RKO (cell line): ENCODE measurements at places on chromosomes 1 and 21.

DNA sequence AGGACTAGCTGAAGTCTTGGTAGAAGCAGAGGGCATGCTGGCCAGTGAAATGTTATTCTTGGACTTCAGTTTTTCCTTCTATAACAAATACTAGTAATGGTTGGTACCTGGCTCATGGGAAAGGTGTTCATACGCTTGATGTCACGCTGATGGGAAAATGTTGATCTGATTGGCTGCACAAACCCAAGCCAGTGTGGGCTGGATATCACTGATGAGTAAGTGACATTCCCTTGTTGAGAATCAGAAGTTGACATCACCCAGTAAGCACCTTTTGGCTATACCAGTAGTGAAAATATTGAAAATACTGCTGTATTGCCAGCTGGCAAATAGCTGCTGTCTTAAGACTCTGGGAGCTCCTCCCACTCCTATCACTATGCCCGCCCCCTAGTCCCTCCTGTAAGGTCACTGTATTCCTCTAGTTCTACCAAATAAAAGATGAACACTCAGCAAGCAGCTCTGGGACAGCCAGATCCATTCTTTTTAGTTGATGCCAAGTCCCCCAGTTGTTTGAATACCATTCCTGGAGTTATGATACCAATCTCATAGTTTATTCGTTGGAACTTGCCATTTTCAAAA, 168.2 kb downstream of the GRIK1 start:
- DNase-seq, result peak; percentile 4

DNA sequence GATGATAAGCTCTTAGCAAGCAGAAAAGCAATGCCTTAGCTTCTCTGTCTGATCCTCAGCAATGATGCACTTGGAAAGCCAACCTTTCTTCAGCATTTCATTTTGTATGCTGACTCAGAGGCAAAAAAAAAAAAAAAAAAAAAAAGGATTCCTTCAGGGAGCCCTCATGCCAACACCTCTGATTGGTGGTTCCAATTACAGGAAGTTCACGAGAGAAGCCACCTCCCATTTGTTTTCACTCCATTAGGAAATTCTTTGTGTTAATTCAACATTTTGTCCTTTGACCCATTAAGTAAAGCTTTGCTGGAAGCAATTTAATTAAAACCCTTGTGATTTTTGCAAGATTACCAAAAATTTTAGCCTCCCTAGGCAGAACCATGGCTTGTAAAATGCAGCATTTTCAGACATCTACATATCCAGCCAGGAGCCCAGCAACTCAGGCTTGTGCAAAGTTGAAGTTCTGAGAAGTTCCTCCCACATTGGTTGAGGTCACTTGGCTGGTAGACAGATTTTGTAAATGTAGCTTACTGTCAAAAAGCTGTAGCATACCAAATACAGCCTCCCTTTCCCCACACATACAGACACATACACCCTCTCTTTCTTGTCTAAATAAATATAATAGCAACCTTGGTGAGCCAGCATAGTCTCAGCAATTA, 27.1 kb upstream of the VTCN1 start:
- DNase-seq, result no peak

DNA sequence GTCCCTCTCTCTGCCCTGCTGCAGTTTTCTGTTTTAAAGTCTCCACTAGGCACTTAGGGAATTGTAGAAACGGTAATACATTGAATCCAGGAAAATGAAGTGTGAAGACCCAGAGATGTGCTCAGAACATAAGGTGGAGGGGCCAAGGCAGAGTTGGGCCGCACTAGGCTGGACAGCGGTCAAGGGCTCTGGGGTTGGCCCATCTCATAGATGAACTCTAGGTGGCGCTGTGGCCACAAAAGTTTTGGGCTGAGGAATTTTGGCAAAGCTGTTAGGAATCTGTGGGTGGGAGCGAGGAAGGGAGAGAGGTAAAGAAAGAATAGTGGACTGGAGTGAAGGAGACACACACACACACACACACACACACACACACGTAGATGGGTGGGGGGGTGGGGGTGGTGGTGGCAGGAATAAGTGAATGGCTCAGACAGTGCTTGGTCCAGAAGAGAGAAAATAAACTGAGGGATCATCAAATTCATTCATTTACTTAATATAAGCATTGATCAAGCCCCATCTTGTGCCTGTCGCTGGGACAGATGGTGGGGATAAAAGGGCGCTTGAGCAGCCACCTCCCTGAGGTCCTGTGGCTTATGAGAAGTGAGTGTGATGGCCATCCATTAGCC, 258.5 kb downstream of the TRABD2B start:
- DNase-seq, result peak; percentile 12

GRCh38 chr1:155081472-155082300, 3.0 kb downstream of the EFNA3 start:
- no peak for DNase-seq

DNA sequence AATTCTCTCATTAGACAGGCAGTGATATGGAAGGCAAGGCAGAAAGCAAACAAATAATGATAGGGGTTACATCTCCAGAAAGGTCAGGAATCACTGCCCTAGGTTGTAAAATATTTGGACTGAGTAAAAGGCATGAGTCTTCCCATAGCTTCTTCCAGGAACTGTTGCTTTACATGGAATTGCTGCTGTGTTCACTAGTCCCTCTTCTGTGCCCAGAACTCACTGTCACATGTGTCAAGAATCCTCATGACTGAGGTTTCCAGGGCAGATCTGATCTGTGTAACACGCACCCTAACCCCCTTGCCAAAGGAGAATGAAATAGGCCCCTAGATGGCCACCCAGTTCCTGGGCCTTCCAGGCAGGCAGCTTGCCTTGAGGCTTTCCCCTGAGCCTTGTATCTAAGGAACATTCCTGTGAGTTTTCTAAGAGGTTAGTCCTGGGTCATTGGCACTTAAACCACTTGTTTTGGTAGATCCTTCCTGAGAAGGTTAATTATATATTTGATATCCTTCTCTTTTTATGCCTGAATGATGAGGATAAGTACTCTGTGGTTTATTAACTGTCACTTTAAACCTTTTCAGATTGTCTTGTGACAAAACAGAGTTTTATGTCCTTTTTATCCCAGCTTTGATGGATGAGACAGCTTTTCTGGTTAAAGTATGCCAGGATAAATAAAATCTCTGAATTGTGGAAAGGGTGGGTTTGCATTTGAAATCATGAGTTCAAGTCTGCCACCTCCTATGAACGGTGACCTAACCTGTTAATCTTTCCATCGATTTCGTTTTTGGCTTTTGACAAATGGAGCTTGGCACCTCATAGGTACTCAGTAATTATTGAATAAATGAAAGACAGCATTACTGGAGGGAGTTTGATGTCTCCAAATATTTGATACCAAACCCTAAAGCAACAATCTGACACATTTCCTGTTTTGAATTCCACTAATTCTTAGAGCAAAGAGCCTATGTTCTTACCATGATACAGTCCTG, 163.3 kb downstream of the DHRS3 start:
- DNase-seq, result no peak

DNA sequence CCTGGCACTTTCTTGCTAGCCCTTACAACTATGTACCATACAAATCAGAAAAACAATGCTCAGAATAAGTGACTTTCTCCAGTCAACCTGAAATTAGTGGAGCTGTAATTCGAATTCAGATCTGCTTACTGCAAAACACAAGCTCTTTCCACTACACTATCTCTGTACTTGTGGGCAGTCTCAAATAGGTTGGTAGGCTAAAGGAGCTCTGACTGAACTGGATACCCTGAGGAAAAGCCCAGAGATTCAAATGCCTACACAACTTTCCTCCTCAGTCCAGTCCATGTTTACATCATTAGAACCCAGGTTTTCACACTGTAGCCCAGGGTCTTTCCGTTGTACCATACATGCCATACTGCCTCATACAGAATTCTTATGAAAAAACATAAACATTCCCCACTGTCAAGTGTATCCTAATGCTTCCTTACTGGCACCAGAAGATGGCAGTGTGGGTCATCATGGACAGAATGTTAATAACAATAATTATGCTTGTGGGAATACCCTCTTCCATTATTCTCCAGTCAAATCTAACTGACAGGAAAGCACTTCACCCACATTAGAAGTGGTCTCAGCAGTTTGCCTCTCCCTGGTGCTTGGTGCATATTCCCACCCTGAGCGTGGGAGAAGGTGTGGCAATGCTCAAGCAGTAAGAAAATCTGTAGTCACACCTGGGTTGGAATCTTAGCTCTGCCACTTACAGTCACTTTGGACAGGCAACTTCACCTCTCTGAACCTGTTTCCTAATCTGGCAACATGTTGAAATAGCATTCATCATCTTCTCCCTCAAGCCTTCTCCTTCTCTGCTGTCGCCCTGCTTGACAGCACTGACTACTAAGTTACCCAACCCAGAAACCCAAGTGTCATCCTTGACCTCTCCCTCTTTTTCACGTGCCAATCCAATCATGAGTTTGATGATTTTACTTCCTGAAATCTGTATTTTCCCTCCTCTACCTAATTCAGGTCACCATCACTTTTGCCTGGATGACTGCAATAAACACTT, 14.4 kb upstream of the ZFYVE9 start:
- DNase-seq, result peak; percentile 81

GRCh38 chr1:199909137-199909536, 118.4 kb upstream of the NR5A2 start:
- no peak for DNase-seq

GRCh38 chr1:154752273-154753030, 117.6 kb downstream of the KCNN3 start:
- no peak for DNase-seq

GRCh38 chr1:78132948-78133322, 87.2 kb downstream of the GIPC2 start:
- DNase-seq, result no peak

DNA sequence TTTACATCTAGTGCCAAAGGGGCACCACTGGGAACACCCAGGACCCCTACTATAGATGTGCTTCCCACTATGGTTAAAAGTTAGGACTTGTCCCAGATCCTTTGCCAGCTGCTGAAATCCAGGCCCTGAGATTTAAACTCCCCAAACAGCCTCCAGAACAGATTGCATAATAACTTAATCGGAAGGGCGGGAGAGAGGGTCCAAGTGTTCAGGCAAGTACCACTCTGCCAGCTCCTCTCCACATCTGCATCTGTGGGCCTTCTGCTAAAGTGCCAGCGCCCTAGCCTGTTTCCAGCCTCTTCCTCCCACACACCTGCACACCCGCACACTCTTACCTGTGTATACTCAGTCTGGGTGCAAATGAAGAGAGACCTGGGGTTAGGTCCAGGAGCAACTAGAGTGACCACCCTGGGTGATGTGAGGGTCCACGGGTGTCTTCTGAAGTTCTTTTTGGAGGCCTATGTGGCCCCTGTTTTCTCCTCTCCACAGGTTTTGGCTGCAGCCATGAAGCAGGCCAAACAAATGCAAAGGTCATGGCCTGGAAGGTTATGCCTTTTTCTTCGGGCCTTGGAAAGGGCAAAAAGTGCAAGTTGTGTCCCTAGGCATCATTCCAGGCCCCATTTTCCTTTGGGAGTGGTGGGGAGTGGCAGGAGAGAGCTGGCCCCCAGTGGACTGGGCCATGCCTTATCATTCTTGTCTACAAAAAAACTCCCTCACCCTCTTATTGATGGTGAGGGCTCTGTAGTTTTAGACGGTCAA, 29.3 kb downstream of the KIRREL1 start:
- DNase-seq, result no peak

GRCh38 chr1:82268826-82269225, 468.1 kb downstream of the ADGRL2 start:
- no peak for DNase-seq

- DNase-seq, result no peak
Measured at GRCh38 chr1:236642763-236643162, 38.4 kb upstream of the HEATR1 start.

DNA sequence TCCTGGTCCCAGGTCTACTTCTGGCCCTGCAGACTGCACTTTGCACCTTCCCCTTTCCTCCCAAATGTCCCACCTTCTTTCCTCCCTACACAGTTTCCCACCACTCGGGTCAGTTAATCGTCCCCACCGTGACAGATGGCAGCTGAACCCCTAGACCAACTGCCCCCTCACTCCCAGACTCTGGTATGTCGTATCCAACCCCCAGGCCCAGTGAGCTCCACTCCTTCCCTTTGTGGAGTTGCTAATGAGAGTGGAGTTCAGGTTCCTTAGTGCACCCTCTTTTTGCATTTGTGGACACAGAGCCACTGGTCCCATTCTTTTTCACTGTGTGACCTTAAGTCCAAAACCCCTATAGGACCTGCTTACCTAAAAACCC, 1.8 kb downstream of the MAN1C1 start:
- DNase-seq, result no peak

DNA sequence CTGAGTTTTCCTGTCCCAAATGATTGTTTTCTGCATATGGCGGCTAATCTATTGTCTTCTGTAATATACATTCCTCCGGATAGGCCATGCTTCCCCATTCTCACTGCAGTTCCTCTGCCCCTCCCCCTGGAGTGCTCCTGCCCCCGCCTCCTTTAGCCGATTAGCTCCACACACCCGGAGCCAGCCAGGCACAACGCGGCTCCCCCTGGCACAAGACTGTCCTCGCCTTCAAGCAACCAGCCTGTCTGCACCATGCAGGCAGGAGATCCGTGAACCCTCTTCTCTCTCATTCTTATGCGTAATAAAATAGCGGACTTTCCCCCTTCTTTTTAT, 18.0 kb downstream of the SERTAD4 start:
- DNase-seq, result no peak

- no peak for DNase-seq
Measured at GRCh38 chr1:37647281-37647680, 12.6 kb upstream of the RSPO1 start.

GRCh38 chr1:17671741-17672140, 83.4 kb upstream of the ACTL8 start:
- no peak for DNase-seq

DNA sequence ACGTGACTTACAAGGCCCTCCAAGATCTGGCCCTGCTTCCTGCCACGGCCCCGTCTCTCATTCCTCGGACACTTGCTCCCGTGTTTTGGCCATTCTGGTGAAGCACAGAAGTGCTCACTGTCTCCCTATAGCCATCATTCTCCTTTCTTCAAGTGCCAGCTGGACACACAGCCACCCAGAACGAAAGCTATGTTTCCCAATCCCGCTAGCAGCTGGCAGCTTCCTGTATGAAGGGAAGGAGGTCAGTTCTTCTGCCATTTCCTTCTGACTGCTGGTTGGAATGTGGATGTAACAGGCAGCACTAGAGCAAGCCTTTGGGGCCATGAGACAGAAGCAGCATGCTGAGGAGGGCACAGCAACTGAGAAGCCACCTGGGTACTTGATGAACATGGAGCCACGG, 82.8 kb downstream of the TGFBR3 start:
- no peak for DNase-seq

DNA sequence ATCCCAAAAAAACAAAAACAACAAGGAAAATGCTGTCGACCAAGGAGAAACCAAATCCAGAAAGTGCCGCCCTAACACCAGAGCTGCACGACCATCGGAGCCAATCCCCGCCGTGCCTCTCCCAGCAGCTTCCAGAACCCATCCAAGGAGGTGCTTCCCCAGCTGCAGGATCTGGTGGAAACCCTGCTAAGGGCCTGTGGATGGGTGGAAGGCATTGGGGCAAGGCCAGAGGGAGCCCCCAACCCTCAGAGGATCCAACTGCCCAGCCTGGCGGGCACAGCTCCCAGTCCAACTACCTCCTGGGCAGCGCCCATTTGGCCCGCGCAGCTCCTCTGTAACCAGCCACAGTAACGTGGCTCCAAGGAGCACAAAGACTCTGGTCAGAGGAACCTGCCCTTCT, 81.6 kb downstream of the NPHP4 start:
- DNase-seq, result no peak

GRCh38 chr1:5503556-5504363, 488.5 kb downstream of the NPHP4 start:
- DNase-seq, result no peak
